Stimulated activated CD4-positive, alpha-beta T cell treated with anti-CD3 and anti-CD28 coated beads, TNF-alpha, amount 100 ng/mL, for 1 hour (primary cell): ENCODE measurements at places on chromosomes 7 and 10.

DNA sequence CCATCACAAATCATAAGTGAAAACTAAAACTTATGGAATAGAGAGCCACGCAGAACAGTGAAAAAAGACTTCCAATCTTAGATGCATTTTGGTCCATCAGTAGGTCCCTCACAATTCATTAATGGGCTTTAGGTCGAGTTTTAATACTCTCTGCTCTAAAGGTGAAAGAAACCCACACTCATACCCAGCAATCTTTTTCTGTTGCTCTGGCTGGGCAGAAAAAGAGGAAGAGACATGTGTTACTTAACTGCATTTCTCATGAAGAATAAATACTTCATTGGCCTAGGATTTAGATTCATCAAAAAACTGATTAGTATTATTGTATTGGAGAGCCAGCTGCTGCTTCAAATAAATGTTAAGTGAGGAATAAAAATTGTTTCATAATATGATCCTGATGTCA lies 645.7 kb downstream of the PHTF2 start:
- no peak for DNase-seq

DNA sequence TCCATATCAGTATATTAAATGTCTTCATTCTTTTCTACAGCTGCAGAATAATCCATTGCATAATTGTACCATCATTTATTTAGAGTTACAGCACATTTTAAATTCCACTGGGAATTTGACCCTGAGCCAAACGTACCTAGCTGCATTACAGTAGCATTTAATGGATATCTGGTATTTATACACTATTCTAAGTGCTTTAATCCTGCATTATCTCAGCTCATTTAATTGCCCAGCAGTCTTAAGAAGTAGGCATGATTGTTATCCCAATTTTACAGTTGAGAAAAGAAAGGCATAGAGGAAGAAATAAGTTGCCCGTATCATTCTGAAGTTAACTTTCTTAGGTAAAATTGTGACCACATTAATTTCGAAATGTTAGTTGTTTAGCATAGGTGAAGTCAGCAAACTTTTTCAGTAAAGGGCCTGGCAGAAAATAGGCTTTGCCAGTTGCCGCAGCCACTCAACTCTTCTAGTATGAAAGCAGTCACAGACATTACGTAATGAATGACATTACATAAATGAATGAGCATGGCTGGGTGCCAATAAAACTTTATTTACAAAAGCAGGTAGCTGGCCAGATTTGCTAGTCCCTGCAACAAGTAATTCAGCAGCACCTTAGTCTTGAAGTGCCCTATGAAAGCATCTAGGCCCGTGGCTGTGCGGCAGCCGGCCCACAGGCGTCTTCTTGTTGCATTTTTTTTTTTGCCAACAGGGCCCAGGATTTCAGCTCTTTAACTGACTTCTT lies 30.0 kb downstream of the GUSB start:
- no peak for DNase-seq

GRCh38 chr10:100345570-100346330 lies 1.3 kb upstream of the SCD start:
- DNase-seq: no peak

DNA sequence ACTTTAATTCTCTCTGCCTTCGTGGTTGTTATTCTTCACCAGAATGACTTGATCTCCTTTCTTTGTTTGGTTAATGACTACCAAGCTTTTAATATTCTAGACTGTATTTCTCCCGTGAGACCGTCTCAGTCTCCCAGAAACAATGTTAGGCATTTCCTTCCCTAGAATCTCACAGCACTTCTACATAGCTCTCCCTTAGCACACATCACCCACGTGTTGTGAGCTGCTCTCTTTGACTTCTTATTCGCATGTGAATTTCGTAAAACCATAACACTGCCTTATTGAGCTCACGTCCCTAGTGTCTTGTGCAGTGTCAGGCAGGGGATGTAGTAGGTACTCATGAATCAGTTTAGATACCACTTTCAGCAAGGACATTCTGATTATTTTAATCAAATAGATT lies 57.5 kb upstream of the MGAM2 start:
- no peak for DNase-seq

DNA sequence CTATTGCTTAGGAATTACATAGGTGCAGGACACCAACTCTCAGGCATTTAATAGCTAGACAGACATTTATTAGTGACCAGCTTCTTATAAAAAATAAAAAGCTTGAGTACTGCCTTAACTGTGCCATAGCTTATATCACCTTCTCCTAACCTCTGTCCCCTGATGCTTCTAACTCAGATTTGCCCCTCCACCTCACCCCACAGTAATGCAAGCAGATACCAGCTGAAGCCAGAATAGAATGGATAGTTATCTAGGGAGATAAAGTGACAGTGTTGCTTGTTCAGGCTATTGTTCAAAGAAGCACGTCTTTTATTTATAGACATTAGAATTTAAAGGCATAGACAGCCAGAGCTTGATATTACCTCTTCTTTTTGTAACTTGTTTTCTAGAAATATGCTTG lies 99.6 kb upstream of the GLCCI1 start:
- DNase-seq: no peak

DNA sequence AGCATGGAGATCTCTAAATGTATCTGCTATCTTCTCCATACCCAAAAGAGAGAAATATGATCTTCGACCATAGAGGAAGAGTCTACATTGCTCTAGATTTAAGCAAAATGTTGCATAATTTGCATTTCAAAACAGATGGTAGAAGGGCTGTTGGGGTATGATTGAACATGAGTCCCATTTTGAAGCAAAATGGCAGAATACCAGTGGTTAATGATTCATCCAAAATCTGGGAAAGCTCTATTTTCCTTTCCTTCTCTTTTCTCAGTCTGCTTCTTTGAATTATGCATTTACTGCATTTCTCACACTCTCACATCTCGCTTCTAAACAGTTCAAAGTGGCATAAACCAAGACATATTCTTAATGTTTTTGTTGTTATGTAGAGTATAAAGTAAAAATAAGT lies 178.5 kb downstream of the MACC1 start:
- DNase-seq: no peak

DNA sequence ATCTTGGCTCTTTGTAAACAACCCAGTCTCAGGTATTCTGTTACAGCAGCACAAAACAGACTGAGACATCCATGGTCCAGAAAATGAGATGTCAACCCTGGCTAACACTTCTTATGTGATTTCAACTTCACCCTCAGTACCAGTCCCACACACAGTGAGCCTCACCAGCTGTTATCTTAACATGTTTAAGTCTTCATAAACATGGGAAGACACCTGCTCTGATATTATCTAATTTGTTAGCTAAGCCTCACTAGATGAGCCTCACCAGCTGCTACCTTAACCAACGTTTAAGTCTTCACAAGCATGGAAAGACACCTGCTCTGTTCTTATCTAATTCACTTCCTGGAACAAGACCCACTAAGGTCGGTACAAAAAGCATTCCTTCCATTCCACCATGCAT lies 130.8 kb downstream of the CALN1 start:
- DNase-seq: no peak

DNA sequence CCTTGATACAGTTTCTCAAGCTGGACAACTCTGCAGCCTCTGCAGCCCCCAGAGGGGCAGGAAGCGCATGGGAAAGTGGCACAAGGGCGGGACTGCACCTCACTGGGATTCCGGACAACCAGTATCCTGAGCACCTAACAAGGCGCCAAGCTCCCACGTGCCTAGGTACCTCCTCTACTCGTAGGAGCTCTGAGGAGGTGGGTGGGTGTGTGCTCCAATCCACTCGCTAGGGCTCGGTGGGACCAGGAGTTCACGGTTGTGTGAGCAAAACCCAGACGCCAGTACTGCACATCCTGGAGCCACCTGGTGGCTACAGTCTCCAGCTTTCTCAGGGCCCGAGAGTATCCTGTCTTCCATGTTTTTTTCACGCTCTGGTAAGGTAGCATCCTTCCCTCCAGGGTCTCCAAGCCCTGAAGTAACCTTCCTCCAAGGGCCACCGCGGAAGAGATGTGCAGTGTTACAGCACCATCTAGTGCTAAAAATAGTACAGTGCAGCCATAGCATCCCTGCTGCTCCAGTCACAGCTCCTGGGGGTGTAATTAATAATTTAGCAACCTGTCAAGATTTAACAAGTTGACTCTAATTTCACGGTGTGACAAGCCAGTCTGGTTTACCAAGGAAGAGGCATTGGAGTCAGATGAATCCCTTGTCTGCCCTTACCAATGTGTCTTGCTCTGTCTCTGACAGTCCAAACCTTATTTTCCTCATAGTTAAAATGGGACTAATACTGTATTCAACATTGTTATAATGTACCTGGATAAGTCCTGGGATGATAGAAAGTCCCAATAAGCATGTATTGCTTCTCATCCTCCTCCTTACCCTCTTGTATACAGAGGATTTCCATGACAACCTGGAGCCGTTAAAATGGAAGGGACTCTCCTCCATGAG lies 70.4 kb downstream of the HERPUD2 start:
- DNase-seq: peak; percentile 6

- no peak for DNase-seq
Observed at GRCh38 chr10:123109466-123109865, 26.3 kb upstream of the HMX3 start.

DNA sequence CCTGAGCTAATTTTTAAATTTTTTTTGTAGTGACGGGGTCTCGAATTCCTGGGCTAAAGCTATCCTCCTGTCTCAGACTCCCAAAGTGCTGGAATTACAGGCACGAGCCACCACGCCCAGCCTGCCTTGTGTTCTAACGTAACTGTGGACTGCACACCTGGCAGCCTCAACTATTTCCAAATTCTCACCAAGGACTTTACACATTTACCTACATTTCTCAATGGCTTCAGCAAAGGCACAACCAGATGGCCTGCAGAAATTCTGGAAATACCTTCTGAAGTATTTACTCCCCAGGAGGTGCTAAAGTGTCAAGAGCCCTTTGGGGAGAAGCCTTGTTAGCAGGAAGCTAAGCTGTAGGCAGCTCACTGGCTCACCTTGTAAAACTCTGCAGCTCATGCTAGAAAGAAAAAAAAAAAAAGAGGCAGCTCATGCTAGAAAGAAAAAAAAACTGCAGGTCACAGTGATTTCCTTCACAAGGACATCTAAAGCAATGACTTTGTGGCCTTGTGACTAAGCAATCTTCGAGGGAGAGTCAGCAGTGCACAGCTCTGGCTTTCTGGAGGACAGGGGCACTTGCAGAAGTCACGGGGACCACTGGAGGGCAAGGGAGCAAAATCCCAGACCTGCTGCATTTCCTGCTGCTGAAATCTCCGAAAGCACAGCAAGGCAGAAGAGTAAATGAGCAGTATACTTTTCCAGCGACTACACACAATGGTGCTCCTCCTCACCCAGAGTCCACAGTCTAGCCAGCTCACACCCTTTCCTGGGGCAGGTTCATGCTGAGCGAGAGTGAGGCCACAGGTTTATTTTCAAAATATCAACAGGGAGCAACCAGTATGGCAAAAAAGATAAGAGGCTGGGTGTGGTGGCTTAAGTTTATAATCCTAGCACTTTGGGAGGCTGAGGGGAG lies 40.4 kb downstream of the BAIAP2L1 start:
- DNase-seq: no peak

GRCh38 chr7:30091491-30091912 lies 43.3 kb upstream of the MTURN start:
- DNase-seq: no peak

DNA sequence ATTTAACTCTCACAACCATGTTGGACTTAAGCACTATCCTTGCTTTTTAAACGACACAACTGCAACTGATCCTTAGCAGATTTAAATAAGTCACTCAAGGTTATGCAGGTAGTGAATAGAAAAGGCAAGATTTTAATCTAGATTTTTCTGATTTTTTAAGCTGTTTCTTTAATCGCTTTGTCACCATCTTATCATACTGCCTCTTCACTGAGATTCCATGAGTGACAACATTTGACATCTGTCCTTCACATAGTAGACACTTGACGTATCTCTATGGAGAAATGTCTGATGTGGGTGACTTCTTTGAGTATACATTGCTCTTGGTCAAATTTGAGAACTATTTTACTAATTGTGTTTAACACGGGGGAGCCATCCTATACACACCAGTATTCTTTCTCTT lies 839.7 kb downstream of the GATA3 start:
- DNase-seq: no peak

- DNase-seq: no peak
Observed at GRCh38 chr10:70232155-70232858, 922 bp downstream of the PPA1 start.

DNA sequence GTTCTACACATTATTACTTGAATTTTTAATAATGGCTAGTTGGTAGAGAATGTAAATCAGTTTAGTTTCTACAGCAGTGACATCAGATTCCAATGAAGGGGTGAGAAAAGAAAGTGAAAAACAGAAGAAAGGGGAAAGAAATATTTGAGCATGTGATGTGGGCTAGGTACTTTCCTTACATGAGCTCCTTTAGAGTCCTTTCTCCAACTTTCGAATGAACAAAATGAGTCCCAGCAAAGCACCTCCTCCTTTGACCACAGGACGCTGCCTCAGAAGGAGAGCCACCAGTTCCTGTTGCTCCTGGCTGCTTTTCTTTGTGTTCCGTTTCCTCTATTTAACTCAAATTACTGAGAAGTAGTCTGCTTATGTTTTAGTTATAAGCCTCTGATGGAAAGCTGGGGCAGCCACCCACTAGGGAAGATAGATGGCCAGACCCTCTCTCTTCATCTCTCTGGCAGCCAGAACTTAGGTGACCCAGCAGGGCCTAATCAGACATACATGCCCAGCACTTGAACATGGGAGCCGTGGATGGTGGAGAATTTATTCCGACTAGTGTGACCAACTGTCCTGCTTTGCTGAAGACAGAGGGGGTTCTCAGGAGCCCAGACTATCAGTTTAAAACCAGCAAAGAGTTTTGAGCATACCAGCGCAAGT lies 82.4 kb upstream of the NME8 start:
- DNase-seq: no peak

DNA sequence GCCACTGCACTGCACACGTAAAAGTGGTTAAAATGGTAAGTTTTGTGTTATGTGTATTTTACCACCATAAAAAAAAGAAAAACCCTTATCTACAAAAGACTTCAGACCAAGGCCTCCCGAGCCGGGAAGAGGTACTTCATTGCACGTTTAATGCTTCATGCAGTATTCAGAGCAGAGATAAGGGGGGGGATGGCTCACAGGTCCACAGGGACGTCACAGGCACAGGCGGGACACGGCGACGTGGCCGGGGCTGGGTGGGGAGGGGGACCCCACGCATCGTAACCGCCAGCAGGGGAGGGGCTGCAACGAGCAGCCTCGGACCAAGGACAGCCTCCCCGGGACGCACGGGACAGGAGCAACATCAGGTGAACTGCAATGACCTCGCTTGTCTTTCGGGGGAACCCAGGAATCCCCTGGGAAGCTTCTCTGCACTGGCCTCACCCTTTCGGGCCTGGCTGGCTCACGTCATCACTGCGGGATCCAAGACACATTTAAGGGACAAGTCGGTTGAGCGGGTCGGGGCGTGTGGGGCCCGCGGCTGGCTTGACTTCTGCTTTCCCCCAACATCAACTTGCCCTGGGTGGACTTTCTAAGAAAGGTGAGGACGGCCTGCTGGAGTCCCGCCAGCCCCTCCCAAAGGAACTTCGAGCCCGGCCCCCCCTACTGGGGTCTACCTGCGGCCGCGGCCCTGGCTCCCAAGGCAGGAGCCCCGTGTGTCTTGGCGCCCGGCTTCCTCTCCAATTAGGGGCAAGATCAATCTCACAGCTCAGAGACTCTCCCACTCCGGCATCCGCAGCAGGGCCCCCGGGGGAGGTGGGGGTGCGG lies 29.6 kb upstream of the PDGFA start:
- DNase-seq: no peak
